Activated B cell treated with CpG ODN at 0.5 μM for 24 hours (primary cell): ENCODE measurements at places on chromosomes 6 and 20. TPM values are rescaled to one million over a fixed set of nuclear protein-coding genes. Genes with fewer than 3 reads are reported as not detected.

GRCh38 chr6:106882601-106883518 lies 91.7 kb downstream of the CD24 start:
- DNase-seq: no peak

DNA sequence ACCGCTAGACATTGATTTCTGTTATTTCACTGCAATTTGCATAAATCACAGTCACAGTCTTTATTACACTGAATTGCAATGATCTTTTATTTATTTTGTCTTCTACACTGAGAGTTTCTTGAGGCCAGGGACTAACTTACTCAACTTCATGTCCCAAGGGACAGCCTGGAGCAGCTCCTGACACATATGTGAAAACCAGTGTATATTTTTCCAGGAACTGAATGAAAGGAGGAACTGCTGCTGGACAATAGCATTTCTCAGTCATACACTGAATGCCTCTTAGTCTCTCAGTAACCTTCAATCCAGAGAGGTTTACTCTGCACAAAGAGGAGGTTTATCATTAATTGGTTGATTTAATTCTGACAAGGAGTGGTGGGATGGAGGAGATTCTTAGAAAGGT lies 5.9 kb downstream of the F13A1 start:
- DNase-seq: no peak

GRCh38 chr20:51540580-51540979 lies 1.9 kb downstream of the NFATC2 start:
- no peak for DNase-seq

DNA sequence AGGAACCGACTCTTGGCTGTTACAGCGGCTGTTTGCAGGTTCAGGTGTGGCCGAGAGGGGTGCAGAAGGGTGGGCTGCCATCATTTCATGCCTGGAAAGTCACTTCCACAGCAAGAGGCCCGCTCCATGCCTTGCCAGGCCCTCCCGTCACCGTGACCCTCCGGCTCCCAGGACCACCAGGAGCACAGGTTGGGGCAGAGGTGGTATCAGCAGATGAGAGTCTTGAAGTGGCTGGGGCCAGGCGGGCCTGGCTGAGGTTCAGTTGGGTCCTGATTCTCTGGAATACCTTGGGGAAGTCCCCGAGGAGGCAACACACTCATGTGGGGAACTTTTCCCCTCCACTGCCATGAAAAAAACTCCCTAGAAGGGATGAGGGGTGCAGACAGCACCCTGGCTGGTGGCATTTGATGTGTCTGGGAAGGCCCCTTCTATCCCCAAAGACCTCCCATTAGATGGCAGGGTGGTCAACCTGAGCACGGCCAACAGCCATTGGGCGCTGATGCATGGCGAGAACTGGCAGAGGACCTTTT lies 34.2 kb upstream of the IRF4 start:
- no peak for DNase-seq

GRCh38 chr6:125743604-125744003 lies 5.8 kb upstream of the HEY2 start:
- DNase-seq: no peak

- no peak for DNase-seq
These were observed 12.3 kb upstream of the COL9A1 start for GRCh38 chr6:70315079-70315751.

DNA sequence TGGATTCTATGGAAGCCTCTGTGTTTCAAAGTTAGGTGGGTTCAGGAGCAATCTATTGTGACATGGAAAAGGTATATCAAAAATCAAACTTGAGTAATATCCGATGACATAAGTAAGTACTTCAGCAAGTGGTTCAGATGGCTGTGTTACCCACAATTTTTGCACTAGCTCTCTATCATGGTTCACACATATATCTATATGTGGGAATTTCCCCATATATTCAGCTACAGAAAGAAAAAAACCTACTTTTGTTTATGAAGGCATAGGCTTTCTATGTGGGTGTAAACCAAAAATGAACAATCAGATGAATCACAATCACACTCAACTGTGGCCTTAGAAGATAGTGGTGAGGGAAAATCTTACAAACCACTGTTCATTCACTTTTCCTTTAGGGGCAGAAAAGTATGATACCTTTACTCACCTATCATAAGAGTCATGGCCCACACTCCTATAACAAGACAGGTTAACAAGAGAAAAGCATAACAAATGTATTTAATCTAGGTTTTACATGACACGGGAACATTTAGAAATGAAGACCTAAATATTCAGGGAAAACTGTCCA lies 449.6 kb upstream of the HTR1E start:
- no peak for DNase-seq

DNA sequence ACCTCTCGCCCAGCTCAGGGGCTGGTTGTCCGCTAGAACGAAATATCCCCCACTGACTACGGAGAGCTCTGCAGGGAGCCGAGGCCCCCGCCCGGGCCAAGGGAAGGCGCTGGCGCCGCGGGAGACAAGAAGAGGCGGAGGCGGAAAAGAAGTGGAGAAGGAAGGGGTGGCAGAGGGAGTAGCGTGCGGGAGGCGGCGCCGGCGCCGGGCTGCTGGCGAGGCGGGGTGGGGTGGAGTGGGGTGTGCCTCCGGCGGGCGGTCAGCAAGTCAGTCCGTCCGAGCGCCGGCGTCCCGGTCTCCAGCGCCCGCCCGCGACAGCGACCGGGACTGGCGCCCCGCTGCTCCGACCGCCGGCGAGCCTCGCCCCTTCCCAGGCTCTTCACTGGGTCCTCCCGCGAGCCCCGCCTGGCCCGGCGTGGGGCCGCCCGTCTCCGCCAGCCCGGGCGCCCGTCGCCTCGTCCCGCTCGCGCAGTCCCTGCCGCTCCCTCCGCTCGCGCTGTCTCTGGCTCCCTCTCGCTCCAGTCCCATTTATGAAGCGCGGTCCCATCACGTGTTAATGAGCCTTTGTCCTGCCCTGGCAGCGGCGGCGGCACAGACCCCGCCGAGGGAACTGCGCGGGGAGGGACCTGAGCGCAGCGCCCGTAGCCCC lies at the start of gene CNR1:
Gene CNR1 (minus strand): TSS at position 504 of the 649 bp plus-strand sequence. CDS start 21,073 bp downstream, outside the sequence.
- DNase-seq: no peak

DNA sequence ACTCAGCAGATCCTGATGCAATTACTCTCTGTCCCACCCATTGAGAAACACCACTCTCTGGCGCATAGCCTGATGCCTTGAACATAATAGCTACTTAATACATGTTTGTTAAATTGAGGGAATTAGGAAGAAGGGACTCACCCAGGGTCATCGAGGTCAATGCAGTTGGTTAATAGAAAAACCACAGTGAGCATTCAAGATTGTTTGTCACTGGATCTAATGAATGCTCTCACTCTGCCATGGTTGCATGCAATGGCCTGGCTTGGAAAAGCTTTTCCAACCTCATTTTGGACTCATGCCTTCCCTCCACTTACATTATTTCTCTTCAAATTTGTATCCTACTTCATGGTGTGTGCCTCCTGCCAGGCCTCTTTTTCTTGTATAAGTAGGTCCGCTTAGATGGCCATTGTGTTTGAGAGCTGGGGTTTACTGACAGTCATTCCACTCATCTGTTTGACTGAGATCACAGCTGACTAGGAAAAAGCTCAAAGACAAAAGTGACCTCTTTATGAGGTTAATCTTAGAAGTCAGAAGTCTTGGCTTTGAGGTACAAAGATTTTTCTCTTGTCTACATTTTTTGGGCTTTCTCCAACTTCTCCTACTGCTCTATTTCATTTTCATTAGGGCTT lies 154.8 kb upstream of the RAB32 start:
- DNase-seq: no peak

GRCh38 chr6:170039156-170040114 lies 251.4 kb downstream of the DLL1 start:
- no peak for DNase-seq

DNA sequence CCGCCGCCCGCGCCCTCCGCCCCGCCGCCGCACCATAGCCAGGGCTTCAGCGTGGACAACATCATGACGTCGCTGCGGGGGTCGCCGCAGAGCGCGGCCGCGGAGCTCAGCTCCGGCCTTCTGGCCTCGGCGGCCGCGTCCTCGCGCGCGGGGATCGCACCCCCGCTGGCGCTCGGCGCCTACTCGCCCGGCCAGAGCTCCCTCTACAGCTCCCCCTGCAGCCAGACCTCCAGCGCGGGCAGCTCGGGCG lies 1.5 kb downstream of the FOXC1 start:
- no peak for DNase-seq

GRCh38 chr6:87541744-87542143 lies 48.0 kb downstream of the RARS2 start:
- DNase-seq: no peak

DNA sequence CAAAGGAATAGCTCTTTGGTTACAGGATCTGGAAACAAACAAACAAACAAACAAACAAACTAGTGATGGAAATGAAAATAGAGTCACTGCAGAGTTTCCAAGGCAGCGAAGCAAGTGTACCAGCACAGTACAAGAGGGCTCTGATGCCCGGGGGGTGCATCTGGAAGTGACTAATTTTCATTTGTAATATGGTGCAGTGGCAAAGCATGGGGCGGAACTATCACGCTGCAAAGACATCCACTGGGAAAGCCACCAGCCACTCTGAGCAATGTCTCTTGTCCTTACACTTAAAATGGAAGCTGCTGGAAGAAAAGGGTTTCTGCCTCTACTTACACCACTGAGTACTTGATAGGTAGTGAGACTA lies 44.4 kb upstream of the NEDD9 start:
- no peak for DNase-seq

- DNase-seq: no peak
These were observed 18.9 kb downstream of the MANBAL start for GRCh38 chr20:37308086-37309050.

GRCh38 chr6:6283746-6284145 lies 36.7 kb downstream of the F13A1 start:
- DNase-seq: no peak

- no peak for DNase-seq
These were observed 143.5 kb downstream of the ZFP64 start for GRCh38 chr20:52047811-52048764.

DNA sequence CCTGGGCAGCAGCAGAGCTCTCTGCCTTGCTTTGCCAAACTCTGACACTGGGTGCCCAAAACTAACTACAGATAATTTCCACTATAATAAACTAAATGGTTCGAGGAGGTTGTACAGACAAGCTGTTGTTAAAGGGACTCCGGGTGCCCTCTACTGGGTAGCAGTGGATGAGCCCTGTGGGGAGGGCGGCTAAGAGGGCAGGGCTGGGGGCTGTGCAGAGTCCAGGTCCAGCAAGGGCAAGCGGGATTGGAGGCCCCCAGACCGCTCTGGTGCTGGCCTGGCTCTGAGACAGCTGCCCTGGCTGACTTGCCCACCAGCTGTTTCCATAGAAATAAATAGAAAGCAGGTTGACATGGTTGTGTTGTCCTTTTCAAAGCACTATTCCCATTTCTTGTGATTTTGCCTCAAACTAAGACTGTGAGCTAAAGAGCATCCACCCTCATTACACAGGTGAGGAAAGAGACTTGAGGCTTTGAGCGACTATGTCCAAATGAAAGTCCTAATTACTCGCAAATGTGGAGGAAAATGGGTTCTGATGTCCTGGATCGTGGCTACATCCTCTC lies 167.6 kb upstream of the CST7 start:
- no peak for DNase-seq

- no peak for DNase-seq
These were observed 177.4 kb downstream of the TFAP2A start for GRCh38 chr6:10237298-10238038.

DNA sequence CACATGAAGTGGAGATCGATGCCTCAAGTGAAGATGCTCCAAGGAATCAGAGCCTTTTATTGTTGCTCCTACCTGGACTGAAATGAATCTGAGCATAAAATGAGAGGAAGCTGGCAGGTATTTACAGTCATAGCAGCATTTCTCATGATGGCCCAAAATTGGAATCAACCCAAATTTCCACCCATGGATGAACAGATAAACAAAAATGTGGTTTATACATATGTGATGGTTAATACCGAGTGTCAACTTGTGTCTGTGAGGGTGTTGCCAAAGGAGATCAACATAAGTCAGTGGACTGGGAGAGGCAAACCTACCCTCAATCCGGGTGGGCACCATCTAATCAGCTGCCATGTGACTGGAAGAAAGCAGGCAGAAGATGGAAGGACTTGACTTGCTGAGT lies 178.2 kb downstream of the PTPRT start:
- DNase-seq: no peak

GRCh38 chr6:142744836-142745235 lies 200.1 kb downstream of the HIVEP2 start:
- no peak for DNase-seq

DNA sequence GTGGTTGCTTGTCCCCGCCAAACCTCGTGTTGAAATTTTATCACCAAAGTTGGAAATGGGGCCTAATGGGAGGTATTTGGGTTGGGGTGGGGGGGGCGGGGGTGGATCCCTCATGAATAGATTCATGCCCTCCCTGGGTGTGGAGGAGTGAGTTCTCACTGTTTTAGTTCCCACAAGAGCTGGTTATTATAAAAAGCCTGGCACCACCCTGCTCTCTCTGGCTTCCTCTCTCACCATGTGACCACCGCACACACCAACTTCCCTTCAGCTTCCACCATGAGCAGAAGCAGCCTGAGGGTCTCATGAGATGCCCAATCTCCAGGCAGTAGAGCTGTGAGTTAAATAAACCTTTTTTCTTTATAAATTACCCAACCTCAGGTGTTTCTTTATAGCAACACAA lies 111.3 kb downstream of the PRDM1 start:
- no peak for DNase-seq

Gene TMC2
- not detected in 2 replicates for total RNA-seq

Gene LY6G6F
- not detected in 2 replicates for total RNA-seq

Gene PRSS35
- total RNA-seq: not detected in 2 replicates

Gene SLC32A1
- total RNA-seq: not detected in 2 replicates

Gene PNPLA1
- total RNA-seq: not detected in 2 replicates

Gene EYS
- not detected in 2 replicates for total RNA-seq

Gene PDE10A
- total RNA-seq: not detected in 2 replicates

Gene MYCT1
- total RNA-seq: not detected in 2 replicates
